Tibial nerve (tissue), 4 donors: ENCODE measurements at places on chromosomes 7 and 10. TPM values are rescaled to one million over a fixed set of nuclear protein-coding genes. Genes with fewer than 3 reads are reported as not detected.

DNA sequence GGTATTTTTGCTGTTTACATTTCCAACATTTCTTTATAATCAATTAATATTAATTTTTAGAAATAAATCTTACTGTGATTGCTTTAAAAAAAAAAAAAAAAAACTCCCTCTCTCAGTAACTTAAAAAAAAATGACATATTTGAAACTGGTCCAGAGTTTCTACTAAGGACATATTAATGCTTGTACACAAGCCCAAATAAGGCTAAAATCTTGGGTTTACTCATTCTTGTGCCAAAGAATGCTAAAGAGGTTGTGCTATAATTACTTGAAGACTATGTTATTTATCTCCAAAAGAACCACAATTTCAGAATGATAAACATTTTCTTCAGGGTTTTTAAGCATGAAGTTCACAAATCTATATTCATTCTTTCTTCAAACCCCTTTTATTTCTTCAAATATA, 39.4 kb upstream of the PHF14 start:
- DNase-seq = no peak

DNA sequence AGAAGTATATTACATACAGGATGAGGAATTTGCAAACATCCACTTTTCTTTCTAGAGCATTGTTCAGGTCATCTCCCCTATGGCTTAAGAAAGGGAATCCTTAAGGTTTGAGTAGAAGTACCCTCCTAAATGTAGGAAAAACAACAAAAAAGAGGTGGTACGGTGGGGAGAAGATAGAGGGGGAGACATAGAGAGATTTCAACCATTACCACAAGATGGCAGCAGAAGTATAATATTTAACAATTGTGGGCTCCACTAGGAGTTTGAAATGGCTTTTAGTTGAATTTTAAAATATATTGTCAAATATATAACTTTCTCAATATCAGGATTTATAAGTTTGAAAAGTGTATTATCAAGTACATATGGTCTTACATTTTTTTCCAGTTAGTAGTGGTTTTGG, 72.7 kb upstream of the PRKG1 start:
- peak; percentile 45 for DNase-seq

- DNase-seq = no peak
These were observed 316.6 kb downstream of the PLXDC2 start for GRCh38 chr10:20132816-20133215.

The DENND2A gene
- total RNA-seq = 25.9 TPM

The SP8 gene
- total RNA-seq = not detected

DNA sequence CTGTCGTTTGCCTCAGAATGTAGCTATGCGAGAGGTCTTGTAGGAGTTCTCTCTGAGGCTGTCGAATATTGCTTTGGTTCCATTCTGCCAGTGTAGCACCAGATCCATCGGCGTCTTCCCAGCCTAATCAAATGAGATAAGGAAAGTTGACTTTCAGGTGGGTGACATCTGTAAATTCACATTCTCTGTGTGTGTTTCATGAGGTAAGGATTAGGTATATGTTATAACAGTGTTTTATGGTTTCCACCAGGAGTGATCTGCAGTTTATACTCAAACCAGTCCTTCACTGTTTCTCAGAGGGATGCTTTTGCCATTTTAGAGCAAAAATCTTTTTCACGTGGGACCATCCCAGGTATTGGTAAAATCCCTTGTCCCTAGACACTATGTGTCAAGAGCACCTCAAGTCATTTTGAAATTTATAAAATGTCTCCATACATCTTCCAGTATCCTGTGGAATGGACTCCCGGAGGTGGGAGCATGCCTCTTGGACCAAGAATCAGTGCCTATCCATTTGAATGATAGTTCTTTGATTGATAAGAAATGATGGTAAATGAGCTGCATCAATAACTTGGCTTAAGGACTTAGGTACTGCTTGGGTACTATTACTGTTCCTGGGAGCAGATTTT, 7.9 kb downstream of the ANKRD1 start:
- no peak for DNase-seq

GRCh38 chr7:101378751-101379174, 16.1 kb downstream of the COL26A1 start:
- no peak for DNase-seq

The ENKUR gene
- not detected for total RNA-seq

GRCh38 chr7:86908948-86909347, 150.5 kb downstream of the ELAPOR2 start:
- DNase-seq = no peak

- no peak for DNase-seq
These were observed 102.3 kb upstream of the PPIF start for GRCh38 chr10:79244841-79245504.

- no peak for DNase-seq
These were observed 19.9 kb downstream of the IDE start for GRCh38 chr10:92553959-92554358.

- DNase-seq = peak; percentile 84
These were observed 78.6 kb upstream of the ARMC3 start for GRCh38 chr10:22849077-22849805.

- no peak for DNase-seq
These were observed 125.9 kb upstream of the LYZL2 start for GRCh38 chr10:30755441-30755953.

GRCh38 chr7:133061357-133061756, 20.5 kb downstream of the CHCHD3 start:
- DNase-seq = no peak

The ASB15 gene
- total RNA-seq = not detected

DNA sequence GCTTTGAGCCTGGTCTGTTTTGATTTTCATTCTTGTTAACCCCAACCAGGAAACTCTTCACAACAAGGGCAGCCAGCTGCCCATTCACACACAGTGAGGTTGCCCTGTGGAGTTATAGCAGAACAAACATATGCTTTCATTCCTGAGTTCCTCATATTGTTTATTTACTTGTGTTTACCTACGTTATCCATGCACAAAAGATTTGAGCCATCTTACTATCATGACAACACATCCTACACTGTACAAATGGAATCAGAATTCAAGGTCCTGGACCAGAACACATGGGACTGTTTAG, 21.7 kb upstream of the BMPER start:
- no peak for DNase-seq

The MALRD1 gene
- not detected for total RNA-seq

The WEE2 gene
- total RNA-seq = not detected

GRCh38 chr7:157715071-157715937, 378.5 kb downstream of the DNAJB6 start:
- no peak for DNase-seq

The BCL7B gene
- total RNA-seq = 62.7 TPM

- no peak for DNase-seq
These were observed 127.8 kb upstream of the NPSR1 start for GRCh38 chr7:34530259-34530658.

The SDK1 gene
- total RNA-seq = 8.2 TPM

The UTF1 gene
- total RNA-seq = not detected

The TMEM196 gene
- total RNA-seq = not detected

The PYROXD2 gene
- total RNA-seq = 27.0 TPM

The ANKIB1 gene
- 36.1 TPM for total RNA-seq

The MCM10 gene
- total RNA-seq = not detected

The CTAGE8 gene
- total RNA-seq = 0.60 TPM

GRCh38 chr7:20146451-20146850, 70.7 kb downstream of the MACC1 start:
- no peak for DNase-seq

DNA sequence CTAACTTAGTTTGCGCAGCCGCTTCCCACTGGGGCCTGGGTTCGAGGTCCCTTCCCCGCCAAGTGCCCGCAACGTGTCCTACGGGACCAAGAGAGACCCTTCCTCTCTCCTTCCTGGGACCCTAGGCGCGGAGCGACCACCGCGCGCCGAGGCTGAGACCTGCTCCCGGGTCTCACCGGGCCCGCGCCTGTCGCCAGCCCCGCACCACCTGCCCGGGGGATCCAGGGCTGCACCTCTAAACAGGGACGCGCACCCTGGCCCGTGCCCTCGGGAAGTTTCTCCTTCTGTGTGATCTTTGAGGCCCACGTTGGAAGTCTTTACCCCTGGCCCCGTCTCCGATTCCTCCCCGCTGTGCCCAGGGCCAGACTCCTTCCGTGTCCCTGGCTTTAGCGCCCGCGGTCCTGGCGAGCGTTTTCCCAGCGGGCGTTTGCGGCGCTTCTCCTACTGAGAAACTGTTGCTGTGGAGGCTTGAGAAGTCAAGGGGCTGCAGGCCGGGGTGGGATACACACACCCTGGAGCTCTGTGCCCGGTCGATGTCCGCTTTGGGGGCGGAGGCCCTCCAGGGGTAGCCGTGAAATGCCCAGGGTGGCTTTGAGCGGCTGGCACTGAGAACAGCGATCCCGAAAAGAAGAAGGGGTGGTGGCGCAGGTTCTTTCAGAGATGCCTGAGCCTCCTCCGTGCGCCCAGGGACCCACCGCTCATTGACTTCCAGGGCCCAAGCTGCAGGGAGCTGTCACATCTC, 575 bp downstream of the PLPP4 start:
- DNase-seq = no peak

The NPFFR1 gene
- 5.7 TPM for total RNA-seq

DNA sequence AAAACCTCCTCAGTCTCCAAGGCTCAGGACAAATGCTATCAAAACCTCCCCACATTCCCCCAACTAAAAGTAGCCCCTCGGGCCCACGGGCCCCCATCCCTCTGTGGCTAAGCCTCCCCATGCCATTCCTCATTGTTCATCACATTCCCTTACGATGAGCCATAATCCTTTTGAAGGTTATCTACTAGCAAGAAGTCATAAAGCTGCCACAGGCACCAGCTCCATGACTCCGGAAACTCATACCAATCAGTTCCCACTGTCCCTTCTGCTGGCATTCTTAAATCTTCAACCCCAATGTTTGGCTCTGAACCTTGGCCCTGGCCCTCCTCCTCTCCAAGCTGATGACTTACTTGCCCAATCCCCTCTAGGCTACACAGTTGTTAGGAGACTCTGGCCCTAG, 19.4 kb upstream of the TM9SF3 start:
- no peak for DNase-seq

GRCh38 chr7:45180084-45180986, 22.7 kb downstream of the RAMP3 start:
- no peak for DNase-seq

GRCh38 chr7:148809856-148810255, 74.2 kb downstream of the EZH2 start:
- no peak for DNase-seq

- no peak for DNase-seq
These were observed 69.1 kb downstream of the DIP2C start for GRCh38 chr10:620417-620816.

DNA sequence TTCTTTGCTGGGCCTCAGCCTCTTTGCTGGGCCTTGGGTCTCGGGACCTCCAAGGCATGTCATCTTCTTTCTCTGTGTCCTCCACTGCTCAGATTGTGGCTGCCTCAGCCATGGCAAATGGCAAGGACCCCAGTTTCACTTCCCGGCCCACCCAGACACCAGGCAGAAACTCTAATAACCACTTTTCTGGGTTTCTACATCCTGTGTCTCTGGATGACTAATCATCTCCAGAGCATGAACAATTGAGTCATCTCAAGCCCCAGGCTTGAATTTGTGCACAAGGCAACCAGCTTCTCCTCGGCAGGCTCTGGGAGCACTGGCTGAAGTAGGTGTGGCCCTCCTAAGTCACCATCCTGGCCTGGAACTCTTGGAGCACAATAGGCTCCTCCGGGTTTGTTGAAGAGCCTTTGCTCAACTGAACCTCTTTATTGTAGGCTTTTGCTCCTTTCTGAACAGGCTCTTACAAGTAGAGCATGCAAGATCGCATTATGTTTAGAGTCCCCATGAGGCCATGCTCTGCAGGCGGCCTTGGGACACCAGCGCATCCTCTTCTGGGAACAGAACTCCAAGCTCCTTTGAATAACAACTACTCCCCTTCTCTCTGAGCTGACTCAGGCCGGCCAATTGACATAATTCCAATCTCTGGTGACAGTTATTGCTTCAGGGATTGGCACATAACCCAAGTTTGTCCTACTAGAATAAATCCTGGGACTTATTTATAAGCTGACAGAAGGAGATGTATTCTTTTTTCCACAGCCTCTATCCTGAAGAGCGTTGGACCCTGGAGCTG, 218.1 kb downstream of the WDR11 start:
- DNase-seq = no peak

The HOXA13 gene
- 0.78 TPM for total RNA-seq

The MYO3A gene
- not detected for total RNA-seq

- DNase-seq = peak; percentile 79
These were observed 428.9 kb downstream of the TNS3 start for GRCh38 chr7:47153058-47153457.

DNA sequence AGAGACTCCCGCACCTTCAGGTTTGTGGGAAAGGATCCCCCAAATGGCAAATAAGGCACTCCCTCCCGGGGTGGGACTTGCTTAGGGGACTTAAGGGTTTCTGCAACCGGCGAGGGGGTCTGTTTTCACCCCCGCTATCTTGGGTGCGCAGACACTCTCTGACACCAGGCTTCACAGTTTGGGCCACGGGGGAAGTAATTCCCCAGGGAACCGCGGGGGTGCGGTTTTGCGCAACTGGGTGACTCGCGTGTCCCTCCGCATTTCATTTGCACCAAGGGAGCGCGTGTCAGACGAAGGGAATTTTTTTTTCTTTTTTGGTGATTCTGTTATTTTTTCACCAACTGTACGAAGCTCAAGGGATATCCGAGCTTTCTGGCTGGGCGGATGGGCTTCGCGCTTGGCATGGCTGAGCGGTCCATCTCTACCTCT, 1.7 kb downstream of the GRM8 start:
- DNase-seq = no peak
